ENCODE measurements at places on chromosomes 4 and X. TPM values are rescaled to one million over a fixed set of nuclear protein-coding genes. Genes with fewer than 3 reads are reported as not detected.

Gene MAGEB17
- total RNA-seq: not detected

Gene TNMD
- total RNA-seq: not detected

Gene RNF175
- total RNA-seq: under 0.01 TPM

Gene PAGE1
- not detected for total RNA-seq

Gene CRLF2
- not detected for total RNA-seq

Gene GAGE2A
- total RNA-seq: not detected

Gene MGST2
- 4.9 TPM for total RNA-seq

Gene SLC2A9
- total RNA-seq: 2.8 TPM

Gene TMEM129
- total RNA-seq: 38.0 TPM

Gene SLC49A3
- total RNA-seq: 15.5 TPM

Gene CCDC110
- 2.5 TPM for total RNA-seq

Gene NDP
- 0.17 TPM for total RNA-seq

Gene PCDH19
- under 0.01 TPM for total RNA-seq

Gene IL2
- not detected for total RNA-seq

Gene TRAM1L1
- 4.2 TPM for total RNA-seq

Gene FHDC1
- total RNA-seq: 0.17 TPM

Gene LIN54
- total RNA-seq: 20.2 TPM

Gene GALNTL6
- total RNA-seq: not detected

Gene NLGN4X
- total RNA-seq: under 0.01 TPM

Gene RHOH
- total RNA-seq: not detected

Gene MAOB
- total RNA-seq: 7.7 TPM

Gene CCKAR
- total RNA-seq: 25.2 TPM

Gene DGKK
- total RNA-seq: not detected

Gene DCAF12L1
- total RNA-seq: under 0.01 TPM

Gene MAGEC1
- not detected for total RNA-seq

Gene TLR1
- 2.2 TPM for total RNA-seq

Gene AP1AR
- total RNA-seq: 20.7 TPM

Gene SMR3B
- not detected for total RNA-seq

Gene DCHS2
- not detected for total RNA-seq

Gene SRPK3
- 0.58 TPM for total RNA-seq

Gene NHS
- total RNA-seq: 4.6 TPM

Gene SH3RF1
- 18.7 TPM for total RNA-seq
